GM19239 (cell line): ENCODE measurements at places on chromosomes 7 and 10.

DNA sequence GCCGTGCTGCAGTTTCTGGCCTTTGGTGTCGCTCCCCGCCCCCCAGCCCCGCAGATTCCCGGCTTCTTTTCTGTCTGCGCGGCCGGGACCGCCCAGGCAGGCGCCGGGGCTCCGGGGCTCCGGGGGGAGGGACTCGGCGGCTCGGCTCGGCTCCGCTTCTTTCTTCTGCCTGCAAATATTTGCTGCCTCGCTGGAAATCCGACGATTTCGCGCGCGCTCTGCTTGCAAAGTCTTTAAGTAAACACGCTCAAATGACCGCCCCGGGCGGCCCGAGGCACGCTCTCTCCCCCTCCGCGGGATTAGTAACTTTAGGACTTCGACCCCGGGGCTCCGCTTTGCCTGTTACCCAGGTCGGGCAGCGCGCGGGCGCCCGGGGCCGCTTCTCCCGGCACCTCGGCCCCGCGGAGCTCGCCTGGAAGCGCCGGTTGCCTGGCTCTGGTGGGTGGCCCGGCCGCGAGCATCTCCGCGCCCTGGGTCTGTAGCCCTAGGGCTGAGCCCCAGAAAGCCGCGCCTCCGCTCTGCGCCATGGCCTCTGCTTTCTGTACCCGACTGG lies 3.9 kb upstream of the GATA3 start:
- DNase-seq = no peak

DNA sequence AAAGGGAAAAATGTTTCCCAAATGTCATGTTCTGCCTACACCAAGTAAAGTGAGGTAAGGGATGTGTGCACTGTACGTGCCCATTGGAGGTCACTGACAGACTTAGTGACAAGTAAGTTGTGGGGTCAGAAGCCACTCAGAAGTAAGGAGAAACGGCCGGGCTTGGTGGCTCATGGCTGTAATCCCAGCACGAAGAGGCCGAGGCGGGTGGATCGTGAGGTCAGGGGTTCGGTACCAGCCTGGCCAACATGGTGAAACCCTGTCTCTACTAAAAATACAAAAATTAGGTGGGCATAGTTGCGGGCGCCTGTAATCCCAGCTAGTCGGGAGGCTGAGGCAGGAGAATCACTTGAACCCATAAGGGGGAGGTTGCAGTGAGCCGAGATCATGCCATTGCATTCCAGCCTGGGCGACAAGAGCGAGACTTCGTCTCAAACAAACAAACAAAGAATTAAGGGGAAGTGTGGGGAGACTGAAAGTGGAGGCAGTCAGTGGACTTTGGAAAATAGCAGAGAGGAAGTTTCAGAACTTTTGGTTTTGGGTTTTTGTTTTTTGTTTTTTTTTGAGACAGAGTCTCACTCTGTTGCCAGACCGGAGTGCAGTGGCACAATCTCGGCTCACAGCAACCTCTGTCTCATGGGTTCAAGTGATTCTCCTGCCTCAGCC lies 114.8 kb downstream of the WDFY4 start:
- no peak for DNase-seq

GRCh38 chr10:49597426-49598163 lies 12.5 kb upstream of the SLC18A3 start:
- DNase-seq = no peak

DNA sequence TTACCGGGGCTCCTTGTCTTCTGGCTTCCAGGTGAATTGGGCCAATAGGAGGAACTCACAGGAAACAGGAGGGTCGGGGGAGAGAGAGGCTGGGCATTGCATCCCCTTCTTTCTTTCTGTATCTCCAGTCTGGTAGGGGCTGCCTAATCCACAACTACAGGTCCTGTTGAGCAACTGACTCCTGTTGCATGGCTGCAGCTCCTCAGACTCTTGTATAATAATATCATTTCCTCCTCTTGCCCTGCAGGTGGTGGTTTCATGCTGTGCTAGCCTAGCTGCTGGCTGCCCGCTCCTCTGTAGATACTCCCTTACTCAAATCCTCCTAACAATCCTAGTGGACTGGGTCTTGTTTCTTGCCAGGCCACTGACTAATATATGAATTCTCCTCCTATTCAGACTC lies 276.5 kb upstream of the SMIM30 start:
- DNase-seq = no peak

DNA sequence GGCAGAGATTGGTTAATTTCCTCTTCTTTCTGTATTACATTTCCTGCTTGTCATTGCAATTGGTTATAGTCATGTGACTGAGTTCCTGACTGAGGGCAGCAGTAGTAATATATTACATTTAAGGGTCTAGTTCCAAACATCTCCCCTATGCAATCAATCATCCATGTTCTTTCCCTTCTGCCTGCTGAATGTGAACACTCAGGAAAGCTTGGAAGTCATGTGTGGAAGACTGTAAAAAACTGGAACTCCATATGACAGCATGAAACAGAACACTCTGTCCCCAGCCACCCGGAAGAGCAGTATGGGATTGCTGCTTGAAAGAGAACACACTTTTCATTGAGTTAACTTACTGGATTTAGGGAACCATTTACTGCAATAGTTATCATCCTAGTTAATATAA lies 459.7 kb upstream of the SEMA3A start:
- no peak for DNase-seq

GRCh38 chr7:25503306-25503705 lies 275.0 kb upstream of the NPVF start:
- no peak for DNase-seq

- DNase-seq = no peak
Observed at GRCh38 chr10:12048547-12048946, 5.9 kb upstream of the UPF2 start.

- no peak for DNase-seq
Observed at GRCh38 chr7:28142650-28143049, 37.9 kb downstream of the JAZF1 start.

DNA sequence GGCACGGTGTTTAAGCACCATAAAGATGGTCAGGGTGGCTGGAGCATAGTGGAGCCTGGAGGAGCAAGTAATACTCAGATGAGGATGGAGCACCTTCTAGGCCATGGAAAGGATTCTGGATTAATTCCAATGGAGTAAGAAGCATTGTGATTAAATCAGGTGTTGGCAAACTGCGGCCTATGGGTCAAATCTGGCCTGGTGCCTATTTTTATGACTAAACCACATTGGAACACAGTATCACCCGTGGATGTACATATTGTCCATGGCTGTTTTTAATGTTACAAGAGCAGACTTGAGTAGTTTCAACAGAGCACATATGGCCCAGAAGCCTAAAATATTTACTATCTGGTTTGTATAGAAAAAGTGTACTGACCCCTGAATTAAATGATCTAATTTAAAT lies 49.9 kb upstream of the TMEM248 start:
- no peak for DNase-seq

DNA sequence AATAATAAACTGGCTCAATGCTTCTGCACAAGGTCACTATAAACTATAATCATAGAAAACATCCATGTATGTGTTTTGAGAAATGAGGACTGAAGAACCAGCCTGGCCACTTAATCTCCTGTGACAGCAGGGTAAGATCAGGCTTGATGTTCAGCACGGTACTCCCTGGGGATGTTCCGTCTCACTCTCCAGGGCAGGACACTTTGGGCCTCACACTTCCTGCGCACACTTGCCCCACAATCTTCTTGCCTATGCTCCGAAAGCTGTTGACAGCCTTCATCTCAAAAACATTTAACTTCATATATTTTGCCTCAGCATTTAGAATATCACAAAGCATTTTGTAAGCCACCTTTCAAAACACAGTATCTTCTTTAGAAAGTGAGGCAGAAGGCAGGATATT lies 92.7 kb downstream of the PARD3 start:
- DNase-seq = no peak

DNA sequence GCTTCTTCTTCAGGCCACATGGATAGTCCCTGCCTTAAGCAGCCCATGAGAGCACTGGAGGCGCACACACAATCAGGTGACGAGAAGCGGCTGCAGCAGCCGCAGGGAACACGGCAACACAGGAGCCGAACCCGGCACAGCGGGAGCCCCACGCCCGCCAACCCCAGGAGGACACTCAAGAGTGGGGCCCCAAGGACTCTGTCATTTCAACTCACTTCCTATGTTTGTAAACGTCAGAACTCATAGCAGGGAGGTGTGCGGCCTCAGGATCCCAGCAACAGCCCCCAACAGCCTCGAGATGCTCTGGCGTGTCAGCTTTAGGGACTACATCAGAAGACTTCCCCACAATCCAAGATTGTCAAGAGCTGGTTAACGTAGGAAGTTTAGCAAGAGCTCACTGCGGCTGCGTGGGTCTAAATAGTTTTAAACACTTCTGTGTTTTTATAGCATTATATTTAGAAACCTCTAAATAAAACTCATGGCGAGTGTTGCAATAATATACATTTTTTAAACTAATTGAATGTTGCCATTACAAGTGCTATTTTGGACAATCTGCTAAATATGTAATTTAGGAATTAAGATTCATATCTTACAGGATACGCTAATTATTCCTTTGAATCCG lies 123.4 kb downstream of the MAD1L1 start:
- DNase-seq = no peak

DNA sequence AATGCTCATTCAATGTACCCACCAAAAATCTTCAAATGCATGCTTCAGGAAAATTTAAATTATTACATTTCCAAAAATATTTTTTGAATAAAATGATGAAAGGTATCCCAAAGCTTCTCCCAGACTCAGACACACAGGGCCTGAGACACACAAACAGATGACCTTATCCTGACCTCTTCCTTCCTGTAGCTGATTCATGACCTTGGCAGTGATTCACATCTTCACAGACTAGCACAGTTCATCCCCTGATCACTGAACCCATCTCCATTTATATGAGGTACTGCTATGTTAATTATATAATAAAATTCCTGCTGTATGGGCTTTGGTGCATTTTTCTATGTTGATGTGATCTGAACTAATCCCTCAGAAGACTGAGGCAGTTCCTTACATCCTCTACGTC lies 265.0 kb upstream of the GLI3 start:
- no peak for DNase-seq

DNA sequence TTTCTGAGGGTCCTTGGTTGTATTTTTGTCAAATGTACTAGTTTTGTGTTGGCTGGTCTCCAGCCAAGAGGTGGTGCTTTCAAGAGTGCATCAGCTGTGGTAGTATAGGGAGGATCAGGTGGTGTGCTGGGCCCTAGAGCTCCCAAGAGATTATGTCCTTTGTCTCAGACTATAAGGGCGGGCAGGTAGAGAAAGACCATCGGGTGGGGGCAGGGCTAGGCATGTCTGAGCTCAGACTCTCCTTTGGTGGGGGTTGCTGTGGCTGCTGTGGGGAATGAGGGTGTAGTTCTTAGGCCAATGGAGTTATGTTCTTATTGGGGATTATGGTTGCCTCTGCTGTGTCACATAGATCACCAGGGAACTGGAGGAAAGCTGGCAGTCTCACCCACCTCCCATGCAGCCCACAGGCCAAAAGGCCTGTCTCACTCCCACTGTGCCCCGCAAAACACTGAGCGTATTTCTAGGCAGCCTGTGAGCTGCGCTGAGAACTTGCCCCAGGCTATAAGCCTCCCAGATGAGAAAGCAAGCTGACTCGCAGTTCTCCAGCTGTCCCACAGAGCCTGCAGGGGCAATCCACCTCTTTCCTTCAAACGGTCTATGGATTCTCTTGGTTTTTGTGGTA lies 1066.7 kb downstream of the GRM8 start:
- DNase-seq = no peak

DNA sequence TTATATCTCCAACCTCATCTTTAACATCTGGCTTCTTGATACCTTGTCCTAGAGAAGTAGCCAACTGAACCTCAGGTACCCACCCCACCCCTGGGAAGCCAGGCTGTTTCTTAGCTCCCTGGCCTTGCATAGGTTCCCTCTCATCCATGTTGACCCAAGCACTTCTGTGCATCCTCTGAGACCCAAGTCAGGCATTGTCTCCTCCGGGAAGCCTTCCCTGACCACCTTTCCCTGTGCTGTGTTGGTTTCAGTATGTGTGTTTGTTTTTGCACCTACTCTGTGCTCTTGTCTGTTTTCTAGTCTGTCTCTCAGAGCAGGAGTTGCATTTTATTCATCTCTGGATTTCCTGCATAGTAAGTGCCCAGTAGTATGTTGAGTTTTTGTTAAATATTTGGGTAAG lies 93.4 kb upstream of the ANLN start:
- DNase-seq = no peak

DNA sequence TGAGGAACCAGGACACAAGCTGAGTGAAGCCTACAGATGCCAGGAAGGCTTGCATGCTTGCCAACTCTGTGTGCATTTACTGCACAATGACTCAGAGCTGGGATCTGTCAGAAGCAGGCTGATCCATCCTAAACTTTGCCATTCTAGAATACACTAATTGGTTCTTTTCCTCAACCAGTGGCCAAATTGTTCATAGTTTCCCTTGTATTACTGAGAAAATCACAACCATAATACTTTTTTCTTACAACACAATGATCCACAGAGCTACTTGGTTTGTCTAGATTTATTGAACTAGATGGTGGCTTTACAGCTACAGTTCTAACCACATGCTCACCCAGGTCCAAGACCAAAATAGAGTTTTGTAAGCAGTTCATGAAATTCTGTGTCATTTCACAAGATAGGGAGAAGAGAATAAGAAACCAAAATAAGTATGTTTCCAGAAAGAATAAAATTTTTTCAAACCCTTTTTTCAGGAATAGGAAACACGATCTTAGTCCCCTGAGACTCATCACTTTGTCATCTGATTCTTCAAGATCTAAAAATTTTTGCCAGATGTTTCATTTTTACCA lies 21.0 kb upstream of the LRRC17 start:
- no peak for DNase-seq

DNA sequence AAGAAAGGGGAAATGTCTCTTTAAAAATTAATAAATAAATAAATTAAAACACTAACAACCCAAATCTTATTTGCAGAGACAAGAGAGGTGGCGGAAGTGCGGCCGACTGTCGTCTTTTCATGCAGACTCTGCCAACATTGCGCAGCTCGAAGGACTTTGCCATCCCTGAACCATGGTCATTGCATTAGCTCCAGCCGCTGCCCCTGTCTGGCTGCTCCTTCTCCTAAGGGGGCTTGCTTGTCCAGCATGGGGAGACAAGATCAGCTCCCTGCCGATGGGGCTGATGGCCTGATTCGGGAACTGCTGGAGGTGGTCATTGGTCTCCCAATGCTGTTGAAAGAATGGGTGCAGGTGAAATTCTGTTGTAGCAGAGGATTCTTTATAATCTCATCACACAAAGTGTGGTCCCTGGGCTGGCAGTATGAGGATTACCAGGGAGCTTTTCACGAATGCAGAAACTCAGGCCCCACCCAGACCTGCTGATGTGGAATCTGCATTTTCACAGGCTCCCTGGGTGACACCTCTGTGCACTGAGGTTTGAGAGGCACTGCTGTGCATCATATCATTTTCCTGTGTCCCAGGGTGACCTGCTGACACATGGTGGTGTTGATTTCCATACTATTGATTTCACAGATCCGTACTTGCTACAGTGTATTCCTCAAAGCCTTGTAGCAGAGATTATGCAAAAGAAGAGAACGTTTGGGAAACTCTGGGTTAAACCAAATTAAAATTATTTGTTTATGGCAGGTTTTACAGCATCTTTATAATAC lies 172.4 kb upstream of the ZMIZ1 start:
- no peak for DNase-seq
